Activated CD4-positive, alpha-beta memory T cell treated with anti-CD3 and anti-CD28 coated beads for 36 hours (primary cell): ENCODE measurements at places on chromosomes 6 and 20. TPM values are rescaled to one million over a fixed set of nuclear protein-coding genes. Genes with fewer than 3 reads are reported as not detected.

MLN gene
- not detected for total RNA-seq

EDN3 gene
- not detected for total RNA-seq

BEND6 gene
- not detected for total RNA-seq

SPDEF gene
- total RNA-seq: not detected

NMBR gene
- total RNA-seq: not detected

AIF1 gene
- 29.0 TPM for total RNA-seq

PNLDC1 gene
- 0.31 TPM for total RNA-seq

TOP1 gene
- 128 TPM for total RNA-seq

ABHD12 gene
- total RNA-seq: 22.3 TPM

RAET1L gene
- total RNA-seq: not detected

GRCh38 chr6:149060985-149061760 lies 256.3 kb upstream of the TAB2 start:
- no peak for DNase-seq

DNA sequence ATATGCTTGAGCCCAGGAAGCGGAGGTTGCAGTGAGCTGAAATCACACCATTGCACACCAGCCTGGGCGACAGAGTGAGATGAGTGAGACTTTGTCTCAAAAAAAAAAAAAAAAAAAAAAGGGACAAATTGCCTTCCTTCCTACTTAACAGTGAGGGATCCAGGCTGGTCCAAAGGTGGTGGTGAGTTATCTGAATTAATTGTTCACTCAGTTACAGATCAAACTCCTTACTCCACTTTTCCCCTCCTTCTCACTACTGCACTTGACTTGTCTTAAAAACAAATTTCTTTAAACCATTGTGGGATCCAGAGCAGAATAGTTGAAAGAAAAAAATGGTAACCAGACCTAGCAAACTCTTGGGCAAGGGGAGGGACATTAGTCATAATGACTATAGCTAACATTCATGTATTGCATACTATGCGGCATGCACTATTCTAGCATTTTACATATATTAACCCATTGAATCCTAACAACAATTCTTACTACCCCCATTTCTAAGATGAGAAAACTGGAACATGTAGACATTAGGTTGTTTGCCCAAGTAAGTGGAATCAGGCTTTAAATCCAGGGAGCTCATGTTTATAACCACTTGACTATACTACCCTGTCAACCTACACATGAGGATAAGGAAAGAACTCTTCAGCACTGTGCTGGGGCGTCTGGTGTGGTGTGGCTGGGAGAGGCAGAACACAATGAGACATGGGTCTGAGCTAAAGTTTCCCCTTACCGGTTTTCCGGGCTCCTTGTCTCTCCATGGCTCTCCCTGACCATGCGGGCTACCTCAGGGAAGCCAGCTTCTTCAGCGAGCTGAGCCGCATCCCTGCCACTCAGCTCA lies 1.5 kb downstream of the GPANK1 start:
- DNase-seq: no peak

DNA sequence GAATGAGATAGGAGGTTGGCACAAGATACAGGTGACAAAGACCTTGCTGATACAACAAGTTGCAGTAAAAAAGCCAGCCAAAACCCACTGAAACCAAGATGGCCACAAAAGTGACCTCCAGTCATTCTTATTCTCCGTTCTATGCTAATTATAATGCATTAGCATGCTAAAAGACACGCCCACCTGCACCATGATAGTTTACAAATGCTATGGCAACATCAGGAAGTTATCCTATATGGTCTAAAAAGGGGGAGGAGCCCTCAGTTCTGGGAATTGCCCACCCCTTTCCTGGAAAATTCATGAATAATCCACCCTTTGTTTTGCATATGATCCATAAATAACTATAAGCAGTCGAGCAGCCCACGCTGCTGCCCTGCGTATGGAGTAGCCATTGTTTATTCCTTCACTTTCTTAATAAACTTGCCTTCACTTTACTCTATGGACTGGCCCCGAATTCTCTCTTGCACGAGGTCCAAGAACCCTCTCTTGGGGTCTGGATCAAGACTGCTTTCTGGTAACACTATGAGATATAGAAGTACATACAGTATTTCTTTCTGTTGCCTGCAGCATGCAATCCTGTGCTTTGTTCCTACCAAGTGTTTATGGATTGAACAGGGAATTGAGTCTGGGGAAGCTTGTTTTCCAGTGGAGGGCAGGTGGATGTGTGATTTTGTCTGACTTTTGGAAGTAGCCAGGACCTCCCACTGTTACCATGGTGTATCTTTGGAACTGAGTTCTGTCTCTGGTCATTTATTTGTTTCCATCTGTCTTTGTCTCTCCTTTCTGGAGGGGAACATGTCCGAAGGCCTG lies 72.0 kb upstream of the TGM3 start:
- no peak for DNase-seq

DNA sequence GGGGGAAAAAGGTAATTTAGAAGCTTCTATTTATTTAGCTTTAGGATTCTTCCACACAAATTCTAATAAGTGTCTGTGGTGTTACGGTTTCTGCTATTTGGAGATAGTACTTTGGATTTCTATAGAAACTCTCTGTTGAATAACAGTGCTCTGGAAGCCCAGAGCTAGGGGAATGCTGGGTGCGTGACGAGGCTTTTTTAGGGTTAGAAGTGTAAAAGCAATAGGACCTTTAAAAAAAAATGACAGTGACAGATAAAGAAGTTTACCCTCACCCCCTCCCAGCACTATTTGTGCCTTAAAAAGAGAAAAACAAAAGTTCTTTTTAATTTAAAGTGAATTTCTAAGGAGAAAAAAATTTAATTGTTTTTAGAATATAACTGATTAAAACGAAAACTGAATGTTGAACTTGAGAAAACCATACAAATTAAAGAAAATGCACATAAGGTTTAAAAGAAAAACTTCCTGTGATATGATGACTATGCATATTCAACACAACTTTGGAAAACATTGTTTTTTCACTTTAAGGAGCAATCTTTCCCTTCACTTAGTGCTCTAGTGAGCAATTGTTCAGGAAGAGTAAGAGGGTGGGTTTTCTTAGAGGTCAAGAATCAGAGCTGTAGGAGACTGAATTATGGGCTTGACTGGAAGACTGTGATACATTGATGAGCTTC lies 89.6 kb upstream of the RIPOR2 start:
- no peak for DNase-seq

- DNase-seq: no peak
These were observed 280.5 kb downstream of the TFAP2B start for GRCh38 chr6:51099201-51099600.

DNA sequence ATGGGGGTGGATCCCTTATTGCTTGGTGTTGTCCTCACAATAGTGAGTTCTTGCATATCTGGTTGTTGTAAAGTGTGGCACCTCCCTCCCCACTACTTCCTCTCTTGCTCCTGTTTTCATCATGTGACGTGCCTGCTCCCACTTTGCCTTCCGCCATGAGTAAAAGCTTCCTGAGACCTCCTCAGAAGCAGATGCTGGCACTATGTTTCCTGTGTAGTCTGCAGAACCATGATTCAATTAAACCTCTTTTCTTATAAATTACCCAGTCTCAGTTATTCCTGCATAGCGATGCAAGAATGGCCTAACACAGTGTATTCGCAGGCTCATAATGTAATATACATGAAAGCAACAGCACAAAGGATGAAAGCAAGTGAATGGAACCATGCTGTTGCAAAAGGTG lies 28.4 kb upstream of the ANKRD60 start:
- no peak for DNase-seq

- DNase-seq: no peak
These were observed 139.7 kb downstream of the MTHFD1L start for GRCh38 chr6:151005164-151005563.

DNA sequence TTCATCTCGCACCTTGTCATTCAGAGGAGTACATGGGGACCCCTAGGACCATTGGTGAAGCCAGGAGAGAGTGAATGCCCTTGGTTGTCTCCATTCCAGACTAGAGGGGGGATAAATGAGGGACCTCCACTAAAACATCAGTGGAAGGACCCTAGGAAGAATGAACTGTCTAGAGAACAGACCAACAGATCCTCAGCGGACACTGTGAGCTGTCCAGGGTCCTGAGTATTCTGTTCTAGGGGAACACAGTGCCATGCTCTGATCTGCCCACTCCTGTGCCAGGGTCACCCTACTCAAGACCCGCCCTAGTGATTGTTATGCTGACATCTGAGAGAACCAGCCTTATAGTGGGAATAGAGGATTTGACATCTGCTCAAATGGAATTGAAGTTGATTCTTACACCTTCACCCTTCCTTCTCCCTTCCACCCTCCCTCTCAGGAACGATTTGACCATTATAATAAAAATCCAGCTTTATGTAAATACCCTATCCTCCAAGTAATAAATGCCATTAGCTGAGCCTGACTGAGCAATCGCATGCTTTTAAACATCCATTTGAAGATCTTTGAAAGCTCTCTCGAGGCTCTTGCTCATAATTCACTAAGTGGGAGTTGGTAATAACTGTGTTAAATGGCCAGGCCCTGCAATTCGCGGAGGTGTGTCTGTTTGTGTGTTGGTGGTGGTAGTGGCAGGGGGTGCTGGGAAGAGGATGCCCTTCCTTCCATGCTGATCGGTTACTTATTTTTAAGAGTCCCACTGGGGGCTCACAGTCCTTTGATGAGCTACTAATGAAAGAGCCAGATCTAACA lies 43.6 kb upstream of the SLC32A1 start:
- DNase-seq: peak; percentile 40

GRCh38 chr6:579339-579738 lies 77.6 kb downstream of the HUS1B start:
- DNase-seq: no peak

- peak; percentile 57 for DNase-seq
These were observed 138.3 kb downstream of the IPCEF1 start for GRCh38 chr6:154218301-154218700.

DNA sequence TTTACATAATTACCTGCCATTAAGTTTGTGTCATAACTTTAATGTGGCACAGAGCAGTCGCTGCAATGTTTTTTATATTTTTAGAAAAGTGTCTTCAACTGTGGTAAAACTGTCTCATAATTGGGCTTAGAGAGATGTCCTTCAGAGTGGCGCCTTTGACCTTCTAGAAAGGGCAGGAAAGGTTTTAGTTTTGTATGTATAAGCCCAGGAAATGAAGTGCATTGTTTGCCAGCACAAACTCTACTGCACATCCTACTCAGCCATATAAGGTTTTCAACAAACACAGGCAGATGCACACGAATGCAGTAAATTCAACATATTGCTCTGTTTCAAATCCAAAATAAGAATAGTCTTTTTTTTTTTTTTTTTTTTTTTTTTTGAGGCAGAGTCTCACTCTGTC lies 201.4 kb downstream of the ALDH8A1 start:
- DNase-seq: no peak

DNA sequence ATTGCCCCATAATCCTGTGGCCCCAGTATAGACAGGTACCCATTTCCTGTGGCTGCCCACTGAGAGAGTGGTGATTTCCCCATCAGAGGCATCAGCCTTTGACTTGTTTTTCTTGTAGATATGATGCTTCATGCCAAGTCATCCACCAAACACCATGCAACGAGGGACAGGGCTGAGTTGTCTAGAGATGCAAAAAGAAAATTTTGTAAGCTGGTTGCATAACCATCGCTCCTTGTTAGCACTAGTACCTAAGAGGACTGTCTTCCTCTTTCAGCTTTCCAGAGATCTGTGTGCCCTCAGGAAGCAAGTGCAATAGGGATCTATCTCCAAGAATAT lies 166.8 kb downstream of the BCAS1 start:
- peak; percentile 55 for DNase-seq

DNA sequence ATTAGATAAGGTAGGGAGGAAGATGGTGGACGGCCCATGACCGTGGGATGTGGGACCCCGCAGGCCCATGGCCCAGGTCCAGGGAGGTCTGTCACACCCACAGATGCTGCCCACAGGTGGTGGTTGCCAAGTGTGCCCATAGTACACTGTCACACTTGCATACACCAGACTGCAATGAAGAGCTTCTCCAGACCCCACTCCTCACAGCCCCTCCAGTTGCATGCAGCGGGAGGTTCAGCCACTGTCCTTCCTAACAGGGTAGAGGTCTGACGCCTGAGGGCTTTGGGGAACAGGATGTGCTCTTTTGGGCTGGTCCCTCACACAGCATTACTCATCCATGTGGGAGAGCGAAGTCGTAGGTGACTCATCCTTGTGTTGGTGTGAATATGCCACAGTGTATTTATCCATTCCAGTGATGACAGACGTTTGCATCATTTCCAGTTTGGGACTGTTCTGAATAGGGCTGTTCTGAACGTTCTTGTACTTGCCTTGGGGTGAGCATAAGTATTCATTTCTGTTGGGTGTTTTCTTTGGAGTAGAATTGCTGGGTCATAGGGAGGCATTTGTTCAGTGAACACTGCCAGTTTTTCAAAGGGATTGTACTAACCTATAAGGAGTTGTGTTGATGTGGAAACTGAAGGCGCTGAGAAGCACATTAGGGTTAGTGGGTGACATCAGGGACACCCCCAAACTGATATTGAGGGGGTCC lies 10.1 kb upstream of the PYGB start:
- peak; percentile 82 for DNase-seq

DNA sequence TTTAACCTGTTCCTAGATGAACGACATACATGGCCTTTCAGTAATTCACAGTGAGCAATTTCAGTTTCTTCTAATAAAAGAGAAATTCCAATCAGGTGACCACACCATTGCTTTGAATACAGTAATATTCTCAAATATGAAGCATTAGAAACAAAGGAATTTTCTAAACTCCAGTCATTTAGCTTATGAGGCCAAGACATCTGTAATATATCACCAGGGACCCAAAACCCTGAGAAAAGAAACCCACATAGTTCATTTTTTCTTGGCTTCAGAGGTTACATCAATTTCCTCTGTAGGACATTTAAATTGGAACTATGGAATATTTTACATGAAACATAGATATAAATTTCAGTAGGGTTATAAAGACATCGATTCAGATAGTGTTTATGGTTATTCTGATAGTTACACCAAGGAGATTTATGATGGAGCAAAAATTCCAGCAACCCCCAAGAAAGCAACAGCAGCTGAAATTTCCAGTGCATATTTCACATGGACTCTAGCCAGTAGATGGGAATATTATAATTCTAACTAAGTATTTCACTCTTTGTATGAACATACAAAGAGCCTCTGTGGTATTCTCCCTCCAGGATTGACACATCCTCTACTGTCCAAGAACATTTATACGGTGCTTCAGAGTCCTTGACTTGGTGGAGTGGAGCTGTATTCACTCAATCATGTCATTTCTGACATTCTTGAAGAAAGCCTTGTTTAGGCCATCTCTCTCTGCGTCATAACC lies 82.9 kb downstream of the ADGRG6 start:
- no peak for DNase-seq

DNA sequence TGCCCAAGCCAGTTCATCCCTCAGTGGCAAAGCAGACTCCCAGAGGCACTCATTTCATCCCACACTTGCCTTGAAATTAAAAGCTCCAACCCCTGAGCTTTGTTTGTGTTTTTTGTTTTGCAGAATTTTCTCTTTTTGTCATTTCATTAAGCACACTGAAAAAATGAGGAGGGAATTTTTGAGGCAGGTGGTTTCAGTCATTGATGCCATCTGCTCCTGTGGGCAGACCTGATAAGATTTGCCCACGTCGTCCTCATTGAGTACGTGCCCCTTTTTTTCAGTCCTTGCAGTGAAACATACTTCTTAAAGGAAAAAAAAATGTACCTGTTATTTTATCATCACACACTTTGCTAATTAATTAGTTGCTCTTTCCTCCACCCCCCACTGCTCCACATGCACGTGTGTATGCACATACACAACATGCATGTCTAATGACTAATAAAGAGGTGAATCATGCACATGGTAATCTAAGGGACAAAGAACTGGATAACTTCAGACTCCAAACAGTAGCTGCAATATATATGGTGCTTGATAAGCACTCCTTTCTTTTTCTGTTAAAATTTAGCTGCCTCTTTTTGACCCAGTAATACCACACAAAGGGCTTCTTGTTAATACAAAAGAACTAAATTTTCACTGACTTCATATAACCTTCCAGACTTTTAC lies 102.1 kb upstream of the TMEM181 start:
- no peak for DNase-seq

- peak; percentile 43 for DNase-seq
These were observed at the start of gene CNKSR3 for GRCh38 chr6:154510144-154510905. TSS of gene CNKSR3 (minus strand) at chr6:154510685. CDS start at chr6:154510114, 571 bp downstream.
